ENCODE measurements at places on chromosomes 5 and 9.

DNA sequence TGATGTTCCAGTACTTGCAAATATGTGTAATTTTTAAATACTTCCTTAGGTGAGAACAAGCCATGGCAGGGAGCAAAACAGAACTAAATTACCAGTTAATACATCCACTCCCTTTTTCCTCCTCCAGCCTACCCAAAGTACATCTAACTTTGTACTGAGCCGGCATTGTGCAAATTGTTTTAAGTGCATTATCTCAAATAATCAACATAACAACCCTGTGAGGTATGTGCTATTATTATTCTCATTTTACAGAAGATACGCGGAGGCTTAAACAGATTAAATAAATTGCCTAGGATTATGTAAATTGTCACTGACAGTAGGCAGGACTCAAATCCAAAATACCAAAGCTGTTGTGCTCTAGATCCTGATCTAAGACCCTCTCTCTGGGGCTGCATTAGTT, 55.5 kb upstream of the KLF4 start:
- DNase-seq, result no peak

- no peak for DNase-seq
These were observed 62.0 kb downstream of the SHB start for GRCh38 chr9:38007016-38007415.

DNA sequence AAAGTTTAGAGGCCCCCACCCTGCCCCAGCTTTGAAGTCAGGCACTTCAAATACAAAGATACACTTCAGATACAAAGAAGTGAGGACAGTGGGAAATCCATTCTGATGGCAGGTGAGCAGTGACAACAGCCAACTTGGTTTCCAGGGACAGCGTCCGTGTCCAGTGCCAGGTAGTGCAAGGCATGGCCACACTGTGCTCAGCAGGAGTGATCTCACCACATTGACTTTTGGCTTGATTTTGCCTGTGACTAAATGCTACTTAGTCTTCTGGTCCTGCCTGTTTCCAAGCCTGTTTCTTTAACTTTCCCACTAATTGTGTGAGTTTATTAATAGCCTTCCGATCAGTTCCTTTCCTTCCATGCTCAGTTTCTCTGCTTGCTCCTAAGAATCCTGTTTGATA, 72.6 kb upstream of the PALM2AKAP2 start:
- no peak for DNase-seq

DNA sequence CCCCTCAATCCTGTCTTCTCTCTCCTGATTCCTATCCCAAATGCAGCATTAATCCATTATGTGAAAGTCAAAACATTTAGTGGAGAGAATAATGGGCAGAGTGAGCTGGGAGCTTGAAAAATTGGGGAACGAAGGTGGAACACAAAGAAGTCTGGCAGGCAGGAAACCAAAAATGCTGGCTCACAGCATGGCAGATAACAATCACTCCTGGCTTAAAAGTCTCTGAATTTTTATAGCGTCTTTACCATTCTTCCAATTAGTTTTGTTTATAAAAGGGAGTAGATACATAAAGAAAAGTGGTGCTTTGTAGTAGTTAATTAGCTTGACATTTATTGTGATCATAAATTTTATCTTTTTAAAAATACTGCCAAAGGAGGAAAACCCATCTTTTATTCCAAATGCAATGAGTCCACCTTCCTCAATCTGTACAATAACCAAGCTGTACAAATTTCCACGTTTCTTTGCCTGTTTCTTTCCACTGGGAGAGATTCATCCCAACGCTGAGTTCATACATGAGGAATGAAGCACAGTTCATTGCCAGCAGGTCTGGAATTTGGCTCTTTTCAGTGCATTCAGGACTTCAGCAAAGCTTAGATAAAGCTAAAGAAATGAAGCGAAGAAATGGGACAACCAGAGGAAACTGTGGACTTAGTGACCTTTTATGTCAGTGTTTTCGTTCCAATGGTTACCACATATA, 174.7 kb downstream of the HMHB1 start:
- DNase-seq, result no peak

- no peak for DNase-seq
These were observed 66.0 kb upstream of the TAF1L start for GRCh38 chr9:32701321-32702022.

DNA sequence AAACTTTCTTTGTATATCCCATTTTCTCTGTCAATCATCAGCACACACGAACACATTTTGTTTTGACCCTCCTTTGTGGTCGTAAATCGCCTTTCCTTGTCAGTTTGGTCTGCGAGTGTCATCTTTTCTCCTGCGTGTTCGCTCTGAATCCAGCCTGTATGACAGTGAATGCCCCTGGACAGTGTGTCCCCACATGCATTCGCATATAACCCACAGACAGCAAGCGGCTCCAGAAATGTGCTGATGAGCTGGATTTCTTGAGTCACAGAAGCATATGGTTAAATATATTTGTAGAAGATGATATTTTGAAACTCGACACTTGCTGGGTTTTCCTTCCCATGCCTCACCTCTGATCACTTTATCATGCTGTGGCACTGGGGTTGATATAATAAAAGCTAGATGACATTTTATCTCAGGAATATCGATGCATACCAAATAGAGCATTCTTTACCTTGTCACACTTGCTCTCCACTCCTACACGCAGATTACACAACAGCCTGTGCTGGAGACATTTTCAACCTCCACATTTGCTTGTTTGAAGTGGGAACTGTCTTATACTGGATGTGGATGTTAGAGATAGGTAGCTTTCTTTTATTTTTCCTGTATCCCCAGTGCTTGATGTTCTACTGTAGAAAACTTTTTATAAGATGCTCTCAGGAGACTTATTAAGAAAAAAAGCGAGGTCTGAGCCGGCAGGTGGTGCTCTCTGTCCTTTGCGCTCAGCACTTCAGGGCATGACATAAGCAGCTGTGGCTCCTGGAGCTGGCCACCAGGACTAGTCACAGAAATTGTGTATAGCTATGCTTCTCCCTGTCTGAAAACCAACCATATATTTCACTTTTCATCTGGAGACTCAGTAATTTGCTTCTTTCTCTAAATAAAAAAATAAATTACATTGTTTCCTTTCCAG, 215.1 kb downstream of the SH3GL2 start:
- no peak for DNase-seq

DNA sequence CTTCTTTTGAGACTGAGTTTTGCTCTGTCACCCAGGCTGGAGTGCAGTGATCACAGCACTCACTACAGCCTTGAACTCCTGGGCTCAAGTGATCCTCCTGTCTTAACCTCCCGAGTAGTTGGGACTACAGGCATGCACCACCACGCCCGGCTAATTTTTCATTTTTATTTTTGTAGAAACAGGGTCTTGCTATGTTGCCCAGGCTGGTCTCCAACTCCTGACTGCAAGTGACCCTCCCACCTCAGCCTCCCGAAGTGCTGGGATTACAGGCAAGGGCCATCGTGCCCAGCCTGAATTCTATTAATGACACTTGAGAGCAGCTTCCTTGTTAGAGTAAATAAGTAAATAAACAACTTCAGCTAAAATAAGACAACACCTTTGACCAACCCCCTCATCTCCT, 12.3 kb downstream of the ROR2 start:
- DNase-seq, result no peak

- no peak for DNase-seq
These were observed 33.4 kb upstream of the CSNK1G3 start for GRCh38 chr5:123478546-123478945.

DNA sequence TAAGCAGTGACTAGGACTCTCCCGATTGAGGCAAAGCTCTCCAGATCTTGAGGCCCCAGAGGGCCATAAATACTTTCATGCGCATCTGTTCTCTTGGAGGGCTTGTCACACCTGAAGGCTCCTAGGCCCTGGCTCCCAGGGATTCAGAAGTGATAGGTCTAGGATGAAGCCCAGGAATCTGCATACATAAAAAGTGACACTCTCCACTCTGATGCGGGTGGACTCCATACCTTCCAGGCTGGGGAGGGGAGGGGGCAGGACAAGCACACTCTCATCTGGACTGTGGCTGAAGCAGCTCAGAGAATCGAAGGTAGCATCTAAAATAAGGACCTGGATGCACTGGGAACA, 9.1 kb upstream of the CYSTM1 start:
- no peak for DNase-seq

- no peak for DNase-seq
These were observed 385.2 kb downstream of the PLK2 start for GRCh38 chr5:58074717-58075116.

DNA sequence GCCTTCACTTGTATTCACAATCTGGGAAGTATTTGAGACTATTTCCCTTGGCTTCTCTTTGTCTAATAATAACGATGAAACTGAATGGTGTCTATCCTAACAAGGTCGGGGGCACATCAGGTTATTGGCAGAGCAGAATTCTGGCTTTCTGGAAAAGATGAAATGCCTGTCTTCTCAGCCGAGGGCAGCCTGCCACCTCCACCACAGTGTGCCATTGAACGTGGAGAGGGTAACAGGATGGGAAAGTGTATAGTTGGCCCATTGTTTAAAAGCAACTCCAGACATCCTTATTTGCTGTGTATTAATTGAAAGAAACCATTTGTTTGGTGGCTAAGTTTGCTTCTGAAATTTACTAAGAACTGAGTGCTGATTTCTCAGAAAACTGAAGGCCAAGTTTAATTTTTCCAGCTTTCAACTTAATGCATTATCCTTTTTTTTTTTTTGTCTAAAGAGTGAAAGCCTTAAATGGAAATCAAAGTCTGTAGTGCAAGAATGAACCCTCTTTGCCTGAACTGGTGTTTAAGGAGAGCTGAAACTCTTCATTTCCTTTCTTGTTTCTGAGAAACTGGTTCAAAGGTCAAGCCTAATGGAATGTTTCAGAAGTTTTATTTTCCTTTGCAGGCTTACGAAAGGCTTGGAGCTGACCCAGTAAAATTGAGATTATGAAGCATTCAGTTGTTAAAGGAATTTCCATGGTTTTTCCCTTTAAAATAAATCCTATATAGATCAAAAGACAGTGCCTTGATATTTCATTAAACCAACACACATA, 563.7 kb upstream of the DAP start:
- no peak for DNase-seq

DNA sequence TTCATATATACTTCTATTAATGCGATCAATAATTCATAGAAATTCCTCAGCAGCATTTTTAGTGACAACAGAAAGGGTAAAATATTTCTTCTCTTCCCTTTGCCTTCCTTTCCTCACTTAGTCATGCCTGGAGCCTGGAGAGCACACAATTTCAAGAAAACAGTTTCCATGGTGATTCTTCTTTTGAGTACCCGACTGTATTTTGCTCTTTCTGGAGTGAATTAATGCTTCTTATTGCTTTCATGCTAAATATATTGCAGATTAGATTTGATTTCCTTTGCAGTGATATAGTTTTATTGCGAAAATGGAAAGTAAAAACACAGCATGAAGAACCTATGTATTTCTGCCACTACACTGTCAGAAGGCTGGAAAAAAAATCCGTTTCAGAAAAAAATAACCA, 153.5 kb downstream of the PPP2R2B start:
- no peak for DNase-seq

DNA sequence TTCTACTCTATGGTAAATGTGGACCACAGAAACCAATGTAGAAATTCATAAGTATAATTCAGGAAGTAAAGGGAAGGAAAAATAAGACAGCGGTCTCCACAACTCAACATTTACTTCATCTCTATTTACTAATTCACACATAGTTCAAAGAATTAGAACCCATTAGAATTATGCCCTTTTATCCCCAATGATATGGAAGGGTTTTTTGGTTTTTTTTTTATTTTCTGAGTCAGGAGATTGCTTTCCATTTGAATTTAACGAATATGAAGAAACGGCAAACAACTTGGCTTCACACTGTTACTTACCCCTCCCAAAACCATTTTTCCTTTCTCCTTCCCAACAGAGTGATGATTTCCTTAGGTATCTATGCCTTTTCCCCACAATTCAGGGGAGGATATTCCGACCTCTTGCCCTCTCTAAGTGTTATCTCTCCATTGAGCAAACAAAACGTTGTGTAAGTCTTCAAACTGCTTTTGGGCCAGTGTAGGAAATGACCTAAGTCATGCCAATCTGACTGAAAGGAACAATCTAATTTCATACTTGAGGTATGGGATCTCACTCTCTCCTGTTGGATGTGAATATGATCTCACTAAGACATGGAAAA, 72.0 kb downstream of the CETN3 start:
- DNase-seq, result no peak

DNA sequence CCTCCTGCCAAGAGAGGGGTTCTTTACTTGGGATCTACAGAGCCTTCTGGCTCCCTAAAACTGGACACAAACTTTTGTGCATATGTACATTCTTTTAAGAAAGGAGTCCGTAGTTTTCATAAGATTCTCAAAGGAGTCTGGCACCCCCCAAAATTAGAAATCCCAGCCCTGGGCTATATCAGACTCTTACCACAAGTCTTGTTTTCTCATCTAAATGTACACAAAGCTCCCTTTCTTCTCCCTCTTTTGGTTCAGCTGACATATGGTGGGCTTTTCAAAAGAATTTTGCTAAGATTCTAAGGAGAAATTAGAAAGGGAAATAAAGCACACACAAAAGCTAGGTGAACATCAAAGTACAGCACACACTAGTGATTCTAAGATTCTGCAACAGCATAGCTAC, 114.4 kb downstream of the ENC1 start:
- DNase-seq, result no peak

GRCh38 chr5:39192450-39193160, 26.8 kb downstream of the FYB1 start:
- DNase-seq, result no peak

DNA sequence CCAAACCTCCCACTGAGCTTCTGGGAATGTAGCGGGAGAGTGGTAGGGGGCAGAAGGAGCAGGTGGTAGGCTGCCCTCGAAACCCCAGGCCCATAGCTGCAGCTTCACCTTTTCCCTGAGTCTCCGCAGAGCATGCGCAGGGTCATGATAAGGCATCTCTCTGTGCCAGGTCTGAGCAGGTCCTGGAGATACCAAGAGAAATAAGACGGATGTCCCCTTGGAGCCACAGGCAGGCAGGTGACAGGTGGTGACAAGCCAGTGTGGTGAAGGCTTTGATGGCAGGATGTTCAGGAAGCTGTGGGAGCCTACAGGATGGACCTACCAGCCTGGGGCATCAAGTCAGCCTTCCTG, 68.1 kb downstream of the HMCN2 start:
- DNase-seq, result no peak

DNA sequence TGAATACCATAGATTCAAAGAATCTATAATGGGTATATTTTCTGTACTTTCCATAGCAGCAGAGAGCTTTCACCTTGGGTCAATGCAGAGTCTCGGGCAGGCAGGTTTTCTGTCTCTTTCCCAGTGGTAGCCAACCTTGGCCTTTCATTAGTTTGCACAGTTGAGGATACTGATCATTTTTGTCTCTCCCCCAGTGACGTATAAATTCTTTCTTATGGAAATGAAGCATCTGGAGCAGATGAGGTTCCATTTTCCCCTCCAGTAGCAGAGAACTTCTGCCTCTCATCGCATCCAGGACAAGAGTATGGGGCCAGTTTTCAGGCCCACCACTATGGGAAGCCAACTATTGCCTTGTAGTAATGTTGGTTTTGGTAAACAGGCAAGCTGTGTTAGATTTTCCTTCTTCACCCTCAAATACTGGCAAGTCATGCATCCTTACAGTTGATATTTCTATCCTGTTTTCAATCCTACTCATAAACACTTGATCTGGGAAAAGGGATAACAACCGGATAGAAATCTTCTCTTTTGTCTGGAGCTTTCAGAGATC, 845.2 kb upstream of the CDH18 start:
- DNase-seq, result no peak
